ENCODE measurements at places on chromosomes 16 and 17.

GRCh38 chr17:58311429-58311894, 17.1 kb downstream of the TSPOAP1 start:
- H3K4me3 ChIP-seq = no peak overlapping the region
- peak; percentile 34 for DNase-seq
- no peaks in the 10 kb centered on the region for H3K27me3 ChIP-seq
- H3K36me3 ChIP-seq = peaks cover 2% of the 10 kb centered on the region
- H3K4me1 ChIP-seq = no peaks in the 10 kb centered on the region

DNA sequence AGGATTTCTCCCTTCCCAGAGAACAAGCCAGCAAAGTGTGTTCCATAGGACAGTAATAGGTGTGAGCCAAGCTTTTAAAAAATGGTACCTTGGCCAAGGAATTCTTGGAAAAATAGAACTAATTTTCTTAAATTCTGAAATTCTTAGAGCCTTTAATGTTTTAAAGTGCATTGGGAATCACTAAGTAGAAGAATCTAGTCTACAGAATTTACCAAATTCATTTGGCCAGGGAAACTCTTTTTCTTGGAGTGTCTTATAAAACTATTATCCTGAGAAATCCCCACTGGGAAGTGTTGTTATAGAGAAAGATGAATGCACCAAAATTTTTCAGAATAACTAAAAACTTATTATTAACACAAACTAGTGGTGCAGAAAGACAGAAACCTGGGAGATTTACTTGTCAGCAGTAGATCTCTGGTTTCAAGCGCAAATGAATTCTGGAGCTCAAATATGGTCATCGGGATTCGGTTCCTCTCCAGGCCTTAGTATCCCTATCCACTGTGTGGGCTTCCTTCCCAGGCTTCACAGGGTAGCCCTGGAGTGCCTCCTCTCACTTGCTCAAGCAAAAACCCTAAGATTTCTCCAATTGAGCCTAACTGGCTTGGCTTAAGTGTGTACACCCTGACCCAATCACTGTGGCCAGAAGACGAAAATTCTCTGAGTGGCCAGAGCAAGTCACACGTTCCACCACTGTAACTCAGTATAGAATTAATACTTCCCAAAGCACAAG, 217.8 kb downstream of the CHD9NB start:
- no peaks in the 10 kb centered on the region for H3K36me3 ChIP-seq
- H3K27ac ChIP-seq = no peak overlapping the region
- H3K4me1 ChIP-seq = no peaks in the 10 kb centered on the region
- no peaks in the 10 kb centered on the region for H3K27me3 ChIP-seq
- no peak for DNase-seq

- H3K4me3 ChIP-seq = no peak overlapping the region
- H3K36me3 ChIP-seq = no peaks in the 10 kb centered on the region
- H3K27me3 ChIP-seq = peaks cover 32% of the 10 kb centered on the region
- H3K27ac ChIP-seq = no peak overlapping the region
- peaks cover 3% of the 10 kb centered on the region for H3K4me1 ChIP-seq
Observed at GRCh38 chr17:56652628-56653027, 59.1 kb downstream of the NOG start.

GRCh38 chr17:17408236-17408794, 68.5 kb upstream of the MED9 start:
- peaks cover 75% of the 10 kb centered on the region for H3K4me1 ChIP-seq
- peak overlapping the region; percentile 42 for H3K27ac ChIP-seq
- H3K27me3 ChIP-seq = peaks cover 7% of the 10 kb centered on the region
- no peak for DNase-seq
- H3K36me3 ChIP-seq = no peaks in the 10 kb centered on the region

GRCh38 chr17:39738983-39739884, 1.5 kb downstream of the GRB7 start:
- H3K4me1 ChIP-seq = peaks cover 12% of the 10 kb centered on the region
- no peak overlapping the region for H3K27ac ChIP-seq
- no peak for DNase-seq
- H3K27me3 ChIP-seq = peaks cover 12% of the 10 kb centered on the region
- no peaks in the 10 kb centered on the region for H3K36me3 ChIP-seq

DNA sequence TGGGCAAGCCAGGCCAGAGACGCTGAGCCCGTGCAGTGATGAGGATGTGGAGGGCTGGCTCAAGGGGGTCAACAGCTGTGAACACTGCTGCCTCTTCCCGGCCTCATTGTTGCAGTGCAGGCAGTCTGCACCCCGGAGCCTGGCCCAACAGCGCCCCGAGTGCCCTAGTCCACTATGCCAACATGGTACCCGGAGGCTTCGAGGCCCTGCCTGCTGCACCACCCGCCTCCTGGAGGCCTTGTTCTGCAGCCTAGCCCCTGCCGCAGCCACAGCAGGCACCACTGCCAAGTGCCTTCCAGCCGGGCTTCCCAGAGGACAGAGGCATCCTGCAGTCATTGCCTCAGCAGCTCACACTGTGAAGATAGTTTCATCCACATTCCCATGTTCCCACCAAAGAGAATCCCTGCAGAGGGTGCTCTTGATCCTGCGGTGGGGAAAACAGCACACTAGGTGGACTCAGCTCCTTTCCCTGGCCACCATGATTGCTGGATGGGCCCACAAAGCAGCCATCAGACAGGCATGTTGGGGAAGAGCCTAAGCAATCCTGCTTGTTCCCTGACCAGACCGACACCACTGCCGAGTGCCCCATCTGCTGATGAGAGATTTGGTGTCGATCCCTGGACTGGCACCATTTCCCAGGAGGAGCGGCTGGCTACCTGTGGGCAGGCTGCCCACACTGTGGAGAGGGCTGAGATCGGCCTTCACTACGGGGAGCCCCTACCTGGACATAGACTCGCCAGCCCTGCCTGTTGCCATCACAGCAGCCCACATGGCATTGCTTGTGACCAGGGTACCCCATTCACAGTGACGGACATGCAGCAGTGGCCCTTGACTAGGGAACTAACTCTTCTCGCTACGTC, 44.9 kb downstream of the USP22 start:
- H3K27me3 ChIP-seq = no peaks in the 10 kb centered on the region
- no peak for DNase-seq
- peaks cover 22% of the 10 kb centered on the region for H3K4me1 ChIP-seq
- H3K27ac ChIP-seq = peak overlapping the region; percentile 63
- peaks cover 16% of the 10 kb centered on the region for H3K36me3 ChIP-seq
- no peak overlapping the region for H3K4me3 ChIP-seq

DNA sequence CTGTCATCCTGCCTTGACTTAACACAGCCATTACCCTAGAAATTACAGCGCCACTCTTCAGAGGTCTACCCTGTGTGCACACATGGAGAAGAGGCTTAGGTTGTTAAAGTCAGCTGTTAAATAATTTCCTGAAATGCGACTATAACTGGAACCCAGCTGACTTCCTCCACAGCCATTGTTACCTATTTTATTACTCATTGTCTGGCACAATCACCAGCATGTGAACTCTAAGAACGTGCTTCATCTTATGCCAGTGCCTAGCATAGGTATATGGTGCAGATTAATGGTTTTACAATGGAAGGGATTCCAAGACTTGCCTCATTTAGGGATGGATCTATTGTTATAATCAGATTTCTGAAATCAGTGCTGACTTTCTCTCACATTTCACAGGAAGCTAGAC, 11.9 kb downstream of the RDM1 start:
- H3K36me3 ChIP-seq = peaks cover 57% of the 10 kb centered on the region
- no peaks in the 10 kb centered on the region for H3K27me3 ChIP-seq
- peaks cover 50% of the 10 kb centered on the region for H3K4me1 ChIP-seq
- DNase-seq = no peak
- H3K27ac ChIP-seq = no peak overlapping the region

- peaks cover 8% of the 10 kb centered on the region for H3K27me3 ChIP-seq
- DNase-seq = no peak
Observed at GRCh38 chr17:58184308-58184985, 8.1 kb upstream of the EPX start.

- no peak overlapping the region for H3K27ac ChIP-seq
- DNase-seq = no peak
- H3K4me1 ChIP-seq = no peaks in the 10 kb centered on the region
- H3K27me3 ChIP-seq = no peaks in the 10 kb centered on the region
Observed at GRCh38 chr16:60642956-60643355, 1393.3 kb downstream of the CDH8 start.

DNA sequence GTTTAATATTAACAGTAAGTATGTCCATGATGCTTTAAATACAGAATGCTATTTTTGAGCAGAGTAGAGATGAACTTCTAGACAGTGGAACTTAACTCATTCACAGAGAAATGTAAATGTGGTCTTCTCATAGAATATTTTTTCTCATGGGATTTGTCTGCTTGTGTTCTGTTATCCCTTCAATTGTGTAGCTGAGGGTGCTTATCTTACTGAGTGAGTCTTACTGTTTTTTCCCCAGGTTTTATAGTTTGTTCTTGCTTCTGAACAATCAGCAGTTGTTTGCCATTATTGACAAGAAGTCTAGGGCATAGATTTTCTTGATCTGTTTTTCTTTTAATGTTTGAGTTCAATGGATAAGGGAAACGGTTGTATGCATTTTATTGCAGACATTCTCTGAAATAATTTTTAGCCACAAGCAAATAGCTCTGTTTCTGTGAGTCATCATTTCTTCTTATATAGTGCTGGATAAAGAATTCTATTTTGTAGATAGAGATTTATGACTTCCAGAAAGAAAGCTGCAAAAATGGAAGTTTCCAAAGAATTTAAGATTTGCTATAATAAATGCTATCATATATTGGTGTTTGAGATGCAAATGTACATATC, 60.5 kb downstream of the NF1 start:
- H3K4me3 ChIP-seq = no peak overlapping the region
- peaks cover 15% of the 10 kb centered on the region for H3K4me1 ChIP-seq
- no peak overlapping the region for H3K27ac ChIP-seq
- H3K27me3 ChIP-seq = no peaks in the 10 kb centered on the region
- peaks cover 19% of the 10 kb centered on the region for H3K36me3 ChIP-seq
- no peak for DNase-seq

DNA sequence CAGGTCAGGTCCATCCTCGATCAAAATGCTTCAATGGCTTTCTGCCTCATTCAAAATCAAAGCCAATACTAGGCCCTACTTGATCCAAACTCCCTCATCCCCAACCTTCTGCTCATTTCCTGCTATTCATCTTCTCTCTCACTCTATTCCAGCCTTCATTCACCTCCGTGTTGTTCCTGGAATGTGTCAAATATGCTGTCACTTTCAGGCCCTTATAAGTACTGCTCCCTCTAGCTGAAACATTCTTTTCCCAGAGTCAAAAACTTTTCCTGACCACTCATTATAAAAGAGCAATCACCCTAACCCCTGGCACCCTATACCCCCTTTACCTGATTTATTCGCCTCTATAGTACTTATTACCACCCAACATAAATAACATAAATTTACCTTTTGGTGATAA, 303.7 kb upstream of the PMFBP1 start:
- no peak overlapping the region for H3K4me3 ChIP-seq
- no peak overlapping the region for H3K27ac ChIP-seq
- no peaks in the 10 kb centered on the region for H3K27me3 ChIP-seq
- no peak for DNase-seq
